Stimulated activated CD4-positive, alpha-beta T cell treated with anti-CD3 and anti-CD28 coated beads, Interleukin-1b, Interleukin-23, amount 100 ng/mL, for 24 hours (primary cell): ENCODE measurements at places on chromosomes 4 and X.
A peak's percentile ranks its signal among the peaks of the same experiment; 100 is the strongest.

DNA sequence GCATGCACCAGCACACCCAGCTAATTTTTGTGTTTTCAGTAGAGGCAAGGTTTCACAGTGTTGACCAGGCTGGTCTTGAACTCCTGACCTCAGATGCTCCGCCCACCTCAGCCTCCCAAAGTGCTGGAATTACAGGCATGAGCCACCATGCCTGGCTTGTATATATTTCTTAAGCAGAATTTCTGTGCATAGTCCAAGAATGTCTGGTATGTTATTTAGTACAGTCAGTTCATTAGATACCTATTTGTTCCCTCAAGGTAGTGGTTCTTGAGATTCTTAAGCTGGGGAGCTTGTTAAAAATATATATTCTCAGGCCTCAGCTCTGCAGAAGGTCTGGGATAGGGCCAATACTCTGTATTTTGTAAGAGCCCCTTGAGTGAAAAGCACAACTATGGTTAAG lies 4.6 kb upstream of the SERTM2 start:
- DNase-seq: no peak

- DNase-seq: no peak
Measured at GRCh38 chr4:1396806-1397455, 9.3 kb downstream of the NKX1-1 start.

- DNase-seq: no peak
Measured at GRCh38 chrX:16427668-16428067, 222.3 kb upstream of the S100G start.

DNA sequence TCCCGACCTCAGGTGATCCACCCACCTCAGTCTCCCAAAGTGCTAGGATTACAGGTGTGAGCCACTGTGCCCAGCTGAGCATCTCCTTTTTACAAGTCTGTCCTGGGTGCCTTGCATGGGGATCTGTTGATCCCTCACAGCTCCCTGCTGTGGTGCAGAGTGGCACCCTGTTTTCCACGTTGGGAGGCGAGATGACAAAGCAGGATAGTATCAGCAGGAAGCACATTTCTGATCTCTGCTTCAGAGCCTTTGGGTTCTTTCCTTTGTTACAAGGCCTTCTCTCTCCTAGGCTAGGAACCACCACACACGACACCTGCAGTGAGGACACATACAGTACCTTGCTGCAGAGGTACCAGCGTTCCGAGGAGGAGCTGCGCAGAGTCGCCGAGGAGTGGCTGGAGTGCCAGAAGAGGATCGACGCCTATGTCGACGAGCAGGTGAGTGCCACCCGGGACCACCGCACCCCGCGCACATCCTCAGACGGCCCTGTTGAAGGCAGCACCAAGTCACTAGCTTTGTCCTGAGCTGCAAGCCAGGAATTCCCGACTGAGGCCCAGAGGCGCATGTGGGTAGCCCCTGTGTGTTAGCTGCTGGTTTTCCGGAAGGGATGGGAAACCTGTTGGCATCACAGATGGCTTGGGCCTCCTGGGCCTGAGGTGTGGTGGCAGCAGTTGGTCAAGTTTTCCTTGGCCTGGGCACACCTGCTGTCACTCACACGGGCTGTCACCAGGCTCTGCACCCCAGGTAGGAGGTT lies 109.6 kb downstream of the TNIP2 start:
- DNase-seq: no peak

GRCh38 chr4:82428969-82429727 lies 1.1 kb downstream of the HNRNPDL start:
- peak; percentile 72 for DNase-seq

DNA sequence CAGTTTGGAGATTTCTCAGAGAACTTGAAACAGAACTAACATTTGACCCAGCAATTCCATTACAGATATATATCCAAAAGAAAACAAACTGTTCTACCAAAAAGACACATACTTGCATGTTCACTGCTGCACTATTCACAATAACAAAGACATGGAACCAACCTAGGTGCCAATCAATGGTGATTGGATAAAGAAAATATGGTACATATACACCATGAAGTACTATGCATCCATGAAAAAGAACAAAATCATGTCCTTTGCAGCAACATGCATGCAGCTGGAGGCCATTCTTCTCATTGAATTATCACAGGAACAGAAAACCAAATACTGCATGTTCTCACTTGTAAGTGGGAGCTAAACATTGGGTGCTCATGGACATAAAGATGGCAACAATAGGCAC lies 47.6 kb upstream of the LNX1 start:
- no peak for DNase-seq

DNA sequence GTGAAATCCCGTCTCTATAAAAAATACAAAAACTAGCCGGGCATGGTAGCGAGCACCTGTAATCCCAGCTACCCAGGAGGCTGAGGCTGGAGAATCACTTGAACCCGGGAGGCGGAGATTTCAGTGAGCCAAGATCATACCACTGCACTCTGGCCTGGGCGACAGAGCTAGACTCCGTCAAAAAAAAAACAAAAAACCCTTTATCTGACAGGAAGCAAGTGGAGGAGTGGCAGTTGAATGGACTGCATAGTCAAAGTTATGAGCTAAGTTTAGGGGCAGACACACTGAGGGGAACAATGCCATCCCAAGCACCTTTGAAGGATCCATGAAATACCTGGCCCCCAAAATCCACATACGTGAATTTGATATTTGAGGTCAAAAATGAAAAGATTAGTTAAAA lies 7.5 kb upstream of the HPGDS start:
- DNase-seq: no peak

GRCh38 chrX:104745152-104745551 lies 179.2 kb downstream of the IL1RAPL2 start:
- no peak for DNase-seq

DNA sequence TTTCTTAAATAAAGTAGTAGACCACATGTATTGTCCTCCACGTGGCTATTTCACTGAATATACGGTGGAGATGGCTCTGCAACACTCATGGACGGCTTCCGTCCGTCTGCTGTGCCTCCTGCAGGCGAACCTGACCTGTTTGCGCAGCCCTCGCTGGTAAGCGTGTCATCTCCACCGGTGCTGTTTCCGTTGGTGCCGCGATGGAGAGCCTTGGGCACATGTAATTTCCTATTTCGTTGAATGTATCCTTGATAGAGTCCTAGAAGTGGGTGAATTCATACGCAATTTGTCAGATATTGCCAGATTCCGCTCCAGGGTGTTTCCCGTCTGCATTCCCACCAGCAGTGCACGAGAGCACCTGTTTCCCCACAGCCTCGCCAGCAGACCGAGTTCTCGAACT lies 48.5 kb downstream of the HTT-AS start:
- DNase-seq: no peak

DNA sequence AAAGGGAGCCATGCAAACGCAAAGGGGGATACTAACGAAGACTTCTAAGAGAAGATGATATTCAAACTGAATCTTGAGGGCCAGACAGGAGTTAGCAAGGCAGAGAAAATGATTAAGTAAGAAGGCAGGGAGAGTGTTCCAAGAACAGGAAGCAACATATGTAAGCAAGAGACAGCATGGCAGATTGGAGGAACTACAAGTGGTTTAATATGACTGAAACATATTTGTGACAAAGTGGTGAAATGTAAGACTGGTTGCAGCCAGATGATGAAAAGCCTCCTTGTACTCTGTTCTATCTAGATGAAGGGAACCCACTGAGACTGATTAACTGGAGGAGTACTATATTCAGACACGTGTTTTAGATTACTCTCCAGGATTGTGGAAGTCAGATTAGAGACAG lies 116.6 kb upstream of the DIAPH2 start:
- DNase-seq: no peak

GRCh38 chr4:33058998-33059397 lies 2338.8 kb downstream of the PCDH7 start:
- no peak for DNase-seq

DNA sequence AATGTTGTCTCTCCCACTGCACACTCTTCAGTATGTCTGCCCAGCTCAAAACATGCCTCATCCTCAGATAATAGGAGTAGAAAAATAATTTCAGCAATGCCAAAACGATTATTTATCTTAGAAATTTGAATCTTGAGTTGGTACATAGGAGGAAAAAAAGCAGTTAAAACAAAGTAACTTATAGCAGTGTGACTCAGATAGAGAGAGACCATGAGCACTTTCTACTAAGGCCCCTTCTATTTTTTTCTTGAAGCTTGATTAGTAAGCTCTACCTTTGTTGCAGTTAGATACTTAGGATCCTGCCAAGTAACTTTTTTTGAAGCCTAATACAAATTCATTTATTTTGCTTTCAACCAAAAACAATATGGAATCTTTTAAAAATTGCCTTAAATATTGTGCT lies 212.3 kb downstream of the MAD2L1 start:
- DNase-seq: no peak

GRCh38 chrX:40538406-40538805 lies 42.4 kb upstream of the ATP6AP2 start:
- no peak for DNase-seq

DNA sequence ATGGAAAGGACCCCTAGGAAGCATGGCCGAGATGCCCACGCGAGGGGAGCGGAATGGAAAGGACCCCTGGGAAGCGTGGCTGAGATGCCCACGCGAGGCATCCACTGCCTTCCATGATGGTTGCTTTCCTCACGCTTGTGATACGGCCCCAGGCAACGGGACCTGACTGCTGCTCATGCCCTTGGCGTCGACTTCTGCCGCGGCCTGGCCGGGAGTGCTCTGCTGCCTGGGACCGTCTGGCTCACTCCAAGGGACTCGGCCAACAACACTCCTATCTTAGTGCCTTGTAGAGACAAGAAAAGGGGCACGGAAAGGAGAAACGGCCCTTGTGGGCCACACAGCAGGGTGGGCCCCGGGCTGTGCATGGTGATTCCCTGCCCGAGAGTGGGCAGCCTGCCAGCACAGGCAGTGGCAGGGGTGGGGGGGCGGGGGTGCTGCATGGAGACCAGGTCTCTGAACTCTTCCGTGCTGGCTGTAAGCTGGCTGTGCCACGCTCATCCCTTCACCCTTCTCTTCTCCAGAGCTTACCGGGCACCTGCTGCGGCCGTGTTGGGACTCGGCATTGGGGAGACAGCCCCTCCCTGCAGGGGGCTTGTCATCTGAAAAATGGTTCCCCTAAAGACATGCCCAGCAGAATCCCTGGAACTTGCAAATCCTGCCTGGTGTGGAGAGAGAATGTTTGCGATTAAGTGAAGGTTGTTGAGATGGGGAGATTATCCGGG lies 38.6 kb upstream of the HMX1 start:
- DNase-seq: no peak

GRCh38 chr4:40800064-40800463 lies 50.3 kb downstream of the NSUN7 start:
- DNase-seq: no peak

DNA sequence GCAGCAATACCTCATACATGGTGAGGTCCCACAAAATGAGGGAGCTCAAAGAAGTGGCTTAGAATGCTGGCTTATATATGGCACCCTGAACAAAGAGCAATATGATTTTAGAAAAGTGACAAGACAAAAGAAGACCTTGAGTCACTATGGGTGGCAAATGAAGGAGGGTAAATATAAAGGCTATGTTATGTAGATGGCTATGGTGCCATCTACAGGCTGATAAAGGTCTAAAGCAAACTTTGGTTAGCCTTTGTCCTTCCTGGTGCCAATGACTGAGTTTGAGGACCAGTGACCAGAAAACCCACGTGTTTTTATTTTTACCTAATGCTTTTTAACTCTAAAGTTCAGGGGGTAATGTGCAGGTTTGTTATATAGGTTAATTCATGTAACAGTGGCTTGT lies 151.8 kb downstream of the CCNG2 start:
- no peak for DNase-seq

GRCh38 chr4:95107004-95107403 lies 349.2 kb downstream of the BMPR1B start:
- no peak for DNase-seq
